Fibroblast of the aortic adventitia (primary cell): ENCODE measurements at places on chromosomes 16 and 17. TPM values are rescaled to one million over a fixed set of nuclear protein-coding genes. Genes with fewer than 3 reads are reported as not detected.

The PPP1R1B gene
- total RNA-seq = 4.1 and 9.0 TPM in 2 replicates

The RCVRN gene
- not detected in 2 replicates for total RNA-seq

The OTOP3 gene
- total RNA-seq = not detected in 2 replicates

The C17orf58 gene
- total RNA-seq = 4.9 and 11.7 TPM in 2 replicates

The GP2 gene
- total RNA-seq = not detected in 2 replicates

The CRISPLD2 gene
- total RNA-seq = 0.99 and 29.3 TPM in 2 replicates

The KLHDC4 gene
- 21.6 and 29.2 TPM in 2 replicates for total RNA-seq

The MT3 gene
- total RNA-seq = not detected in 2 replicates

The HAS3 gene
- 0.81 TPM in 1 of 2 replicates, not detected in the other for total RNA-seq

DNA sequence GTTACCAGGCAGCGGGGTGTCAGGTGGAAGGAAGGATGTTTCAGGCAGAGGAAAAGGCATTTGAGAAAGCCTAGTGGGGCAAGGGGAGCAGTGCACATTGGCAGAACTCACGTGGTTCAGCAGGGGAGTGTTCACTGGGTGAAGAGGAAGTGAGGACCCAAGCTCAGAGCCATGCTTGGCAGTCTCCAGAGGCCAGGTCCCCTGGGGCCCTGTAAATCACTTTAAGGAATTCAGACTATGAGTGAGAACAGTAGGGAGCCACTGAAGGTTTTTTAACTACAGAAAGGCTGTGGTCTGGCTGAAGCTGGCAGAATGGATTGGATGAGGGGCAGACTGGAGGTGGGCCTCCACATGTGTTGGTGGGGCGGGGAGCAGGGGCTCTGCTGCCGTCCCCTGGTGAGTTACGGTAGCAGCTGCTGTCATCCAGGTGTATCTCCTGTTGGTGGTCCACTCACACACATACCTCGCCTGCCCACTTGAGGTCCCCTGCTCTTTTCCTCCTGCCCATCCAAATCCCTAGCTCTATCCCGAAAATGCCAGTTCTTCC lies 5.1 kb downstream of the CLEC16A start:
- DNase-seq = peak; percentile 27

GRCh38 chr16:56038564-56039098 lies 152.7 kb upstream of the GNAO1 start:
- no peak for DNase-seq

DNA sequence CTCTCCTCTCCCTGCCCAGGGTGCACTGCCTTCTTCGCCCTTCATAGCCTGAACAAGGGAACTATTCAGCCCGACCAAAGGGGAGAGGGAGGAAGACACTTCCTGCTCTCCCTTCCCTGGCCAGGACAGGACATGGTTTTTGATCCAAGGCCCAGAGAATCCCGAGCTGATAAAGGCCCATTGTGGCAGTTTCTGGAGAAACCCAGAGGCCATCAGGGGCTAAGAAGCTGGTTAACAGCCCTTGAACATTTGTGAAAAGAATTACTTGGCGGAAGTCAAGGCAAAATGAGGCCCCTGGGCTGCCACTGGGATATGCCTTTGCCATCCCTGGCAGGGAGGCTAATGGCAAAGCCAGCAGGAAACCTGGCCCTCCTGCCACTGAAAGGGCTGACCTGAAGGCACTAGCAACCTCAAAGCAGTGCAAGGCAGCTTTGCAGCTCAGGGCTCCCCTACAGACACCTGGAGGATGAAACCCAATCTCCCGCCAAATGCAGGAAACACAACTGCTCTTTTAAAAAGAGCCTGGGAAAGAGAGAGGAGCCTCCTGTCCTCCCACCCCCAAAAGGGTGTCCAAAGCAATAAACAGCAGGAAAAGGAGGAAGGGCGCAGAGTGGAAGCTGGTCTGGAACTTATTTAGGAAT lies 12.6 kb downstream of the PHB1 start:
- no peak for DNase-seq

DNA sequence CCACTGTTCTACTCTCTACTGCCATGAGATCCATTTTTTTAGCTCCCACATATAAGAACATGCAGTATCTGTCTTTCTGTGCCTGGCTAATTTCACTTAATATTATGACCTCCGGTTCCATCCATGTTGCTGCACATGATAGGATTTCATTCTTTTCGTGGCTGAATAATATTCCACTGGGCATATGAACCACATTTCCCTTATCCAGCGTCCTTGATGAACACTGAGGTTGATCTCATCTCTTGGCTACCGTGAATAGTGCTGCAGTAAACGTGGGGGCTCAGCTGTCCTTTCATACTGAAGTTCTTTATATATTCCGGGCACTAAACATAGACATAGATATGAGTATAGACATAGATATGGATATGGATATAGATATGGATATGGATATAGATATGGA lies 109.3 kb upstream of the TNRC6C start:
- no peak for DNase-seq

GRCh38 chr16:29226782-29227181 lies 179.7 kb downstream of the NPIPB11 start:
- no peak for DNase-seq

GRCh38 chr17:41452281-41452680 lies 11.5 kb upstream of the KRT38 start:
- DNase-seq = no peak

GRCh38 chr16:50743581-50744225 lies 1.8 kb downstream of the CYLD start:
- no peak for DNase-seq

DNA sequence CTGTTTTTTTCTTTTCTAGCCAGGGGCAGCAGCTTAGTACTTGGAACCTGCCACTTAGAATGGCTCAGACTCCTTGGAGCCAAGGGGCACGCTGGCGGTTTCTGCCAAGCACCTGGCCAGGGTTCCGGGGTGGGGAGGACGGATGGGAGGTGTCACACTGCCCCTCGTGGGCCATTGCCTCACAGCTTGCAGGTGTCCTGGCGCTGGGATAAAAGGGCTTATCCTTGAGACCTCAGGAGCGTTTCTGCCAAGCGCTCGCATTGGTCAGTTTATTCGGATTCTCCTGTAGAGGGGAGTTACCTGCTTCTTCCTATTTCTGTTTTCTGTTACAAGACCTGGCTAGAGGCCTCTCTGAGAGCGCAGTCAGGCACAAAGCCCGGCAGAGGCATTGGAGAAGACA lies 234.6 kb downstream of the MSI2 start:
- DNase-seq = no peak

DNA sequence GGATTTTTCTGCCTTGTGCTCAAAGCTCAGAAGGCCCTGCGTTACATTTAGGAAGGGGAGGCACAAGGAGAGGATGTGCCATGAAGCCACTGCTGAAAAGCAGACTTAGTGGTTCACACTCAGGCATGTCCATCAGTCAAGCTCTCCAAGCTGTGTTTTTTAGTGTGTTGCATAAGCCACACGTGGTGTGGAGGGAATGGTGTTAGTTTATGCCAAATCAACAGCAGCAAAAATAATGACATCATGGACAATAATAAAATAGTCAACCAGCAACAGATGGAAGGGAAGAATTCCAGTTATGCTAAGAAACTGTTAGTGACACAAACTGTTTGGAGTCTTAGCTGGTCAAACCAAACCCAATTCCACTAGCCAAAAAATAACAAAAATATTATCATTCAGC lies 438.3 kb downstream of the NPIPA7 start:
- DNase-seq = no peak

- DNase-seq = no peak
Observed at GRCh38 chr17:70324031-70324430, 154.7 kb downstream of the KCNJ2 start.

DNA sequence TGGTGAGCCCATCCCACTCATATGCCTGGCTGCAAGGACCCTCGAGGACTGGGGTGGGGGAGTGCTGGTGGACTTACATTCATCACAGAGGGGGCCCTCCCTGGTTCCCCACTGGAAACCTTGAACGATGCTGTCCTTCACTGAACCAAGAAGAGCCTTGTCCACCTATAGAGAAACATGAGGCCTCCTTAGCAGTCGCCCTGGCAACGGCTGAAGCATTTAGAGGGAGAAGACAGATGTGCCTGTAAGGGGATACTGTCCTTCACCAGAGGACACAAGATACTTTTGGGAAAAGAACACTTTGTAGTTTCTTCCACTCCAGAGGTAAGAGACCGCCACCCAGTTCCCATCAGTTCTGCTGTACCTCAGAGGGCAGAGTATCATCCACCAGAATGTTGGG lies 6.5 kb downstream of the HIGD1B start:
- no peak for DNase-seq

- peak; percentile 94 for DNase-seq
Observed at GRCh38 chr16:70691223-70692129, 5.6 kb upstream of the MTSS2 start.

DNA sequence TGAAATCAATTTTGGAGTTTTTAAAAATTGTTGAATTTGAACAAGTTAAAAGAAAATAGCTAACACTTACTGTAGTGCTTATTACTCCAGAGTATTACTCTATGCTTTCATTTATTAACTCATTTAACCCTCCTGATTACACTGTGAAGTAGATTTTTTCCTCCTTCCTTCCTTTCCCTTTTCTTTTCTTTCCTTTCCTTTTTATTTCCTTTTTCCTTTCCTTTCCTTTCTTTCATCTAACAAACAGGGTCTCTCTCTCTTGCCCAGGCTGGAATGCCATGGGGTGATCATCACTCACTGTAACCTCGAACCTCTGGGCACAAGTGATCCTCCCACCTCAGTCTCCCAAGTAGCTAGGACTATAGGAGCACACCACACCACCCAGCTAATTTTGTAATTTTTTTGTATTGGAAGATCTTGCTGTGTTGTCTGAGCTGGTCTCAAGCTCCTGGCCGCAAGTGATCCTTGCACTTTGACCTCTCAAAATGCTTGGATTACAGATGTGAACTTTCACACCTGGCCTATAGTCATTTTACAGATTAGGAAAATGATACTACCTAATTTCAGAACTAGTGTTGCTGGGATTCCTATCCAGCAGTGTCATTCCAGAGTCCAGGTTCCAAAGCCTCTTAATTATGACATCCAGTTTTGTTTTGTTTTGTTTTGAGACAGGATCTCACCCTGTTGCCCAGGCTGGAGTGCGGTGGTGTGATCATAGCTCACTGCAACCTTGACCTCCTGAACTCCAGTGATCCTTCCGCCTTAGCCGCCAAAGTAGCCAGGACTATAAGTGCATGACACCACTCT lies 59.9 kb downstream of the TAOK1 start:
- DNase-seq = no peak

- DNase-seq = no peak
Observed at GRCh38 chr17:72332367-72332766, 211.5 kb downstream of the SOX9 start.

DNA sequence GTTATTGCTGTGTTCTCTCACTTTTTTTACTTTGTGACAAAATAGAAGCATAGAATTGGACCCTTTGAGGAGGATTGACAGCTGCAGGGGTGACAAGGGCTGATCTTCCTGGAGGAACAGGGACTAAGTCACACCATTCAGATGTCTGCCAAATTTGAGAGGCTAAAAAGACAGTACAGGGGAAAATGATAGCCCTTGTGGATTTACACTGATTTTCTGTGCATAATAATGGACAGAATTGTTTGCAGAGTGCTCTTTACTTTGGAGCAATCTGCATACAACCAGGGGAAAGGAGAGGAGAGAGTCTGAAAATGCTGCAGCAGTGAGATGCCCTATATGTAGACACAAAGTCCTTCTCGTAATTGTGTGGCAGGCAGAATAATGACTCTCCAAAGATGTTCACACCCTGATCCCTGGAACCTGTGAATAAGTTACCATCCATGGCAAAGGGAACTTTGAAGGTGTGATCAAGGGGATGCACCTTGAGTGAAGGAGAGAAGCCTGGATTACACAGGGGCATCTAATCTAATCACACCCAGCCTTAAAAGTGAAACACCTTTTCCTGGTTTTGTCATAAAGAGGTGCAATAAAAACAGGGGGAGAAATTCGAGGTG lies 221.4 kb upstream of the CPHXL start:
- no peak for DNase-seq

- no peak for DNase-seq
Observed at GRCh38 chr17:77258638-77259037, 117.9 kb downstream of the SEC14L1 start.

DNA sequence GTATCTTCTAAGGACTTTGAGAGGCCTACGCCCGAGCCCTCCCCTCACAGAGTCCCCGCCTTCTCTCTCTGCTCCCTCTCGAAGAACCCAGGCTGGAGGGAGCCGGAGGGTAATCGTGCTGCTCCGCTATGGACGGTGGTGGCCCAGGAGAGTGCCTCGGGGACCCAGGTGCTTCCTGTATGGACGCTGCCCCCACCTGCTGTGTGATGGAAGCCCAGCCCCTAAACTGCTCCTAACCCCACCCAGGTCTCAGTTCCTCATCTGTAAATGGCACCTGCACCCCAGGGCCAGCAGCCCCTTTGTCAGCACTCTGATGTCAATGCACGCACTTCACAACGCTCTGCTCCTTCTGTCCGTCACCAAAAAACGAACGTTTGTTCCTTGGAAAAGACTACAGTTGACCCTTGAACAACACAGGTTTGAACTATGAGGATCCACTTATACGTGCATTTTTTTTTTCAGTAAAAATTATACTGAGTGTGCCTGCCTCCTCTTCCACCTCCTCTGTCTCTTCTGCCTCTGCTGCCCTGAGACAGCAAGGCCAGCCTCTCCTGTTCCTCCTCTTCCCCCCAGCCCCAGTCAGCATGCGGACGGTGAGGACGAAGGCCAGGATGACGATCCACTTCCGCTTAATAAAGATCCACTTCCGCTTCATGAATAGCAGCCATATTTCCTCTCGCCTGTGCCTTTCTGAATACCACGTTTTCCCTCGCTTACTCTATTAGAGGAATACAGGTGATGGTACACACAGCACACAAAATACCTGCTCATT lies 118.3 kb downstream of the BANP start:
- no peak for DNase-seq

GRCh38 chr16:88339930-88340754 lies 42.6 kb upstream of the ZNF469 start:
- DNase-seq = no peak

- DNase-seq = no peak
Observed at GRCh38 chr16:29745121-29745852, 503 bp downstream of the C16orf54 start.

DNA sequence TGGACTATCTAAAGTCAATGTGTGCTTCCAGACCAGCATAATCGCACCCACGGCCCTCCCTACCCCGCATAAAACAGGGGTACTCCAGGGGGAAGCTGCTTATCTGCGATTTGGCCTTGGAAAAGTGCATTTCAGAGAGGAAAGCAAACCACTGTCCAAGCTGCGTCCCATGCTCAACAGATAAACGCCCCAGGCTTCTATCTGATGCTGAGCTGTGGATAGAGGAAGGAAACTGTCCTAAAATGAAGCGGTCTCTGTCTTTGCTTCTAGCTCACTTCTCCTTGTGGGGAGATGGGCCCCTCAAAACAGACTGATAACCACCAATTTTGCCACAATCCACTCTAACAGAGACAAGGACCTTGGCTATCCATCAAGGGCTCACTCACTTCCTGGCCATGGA lies 160.5 kb upstream of the TNRC6C start:
- no peak for DNase-seq
